T follicular helper cell (primary cell): ENCODE measurements at places on chromosomes 2 and 18.

DNA sequence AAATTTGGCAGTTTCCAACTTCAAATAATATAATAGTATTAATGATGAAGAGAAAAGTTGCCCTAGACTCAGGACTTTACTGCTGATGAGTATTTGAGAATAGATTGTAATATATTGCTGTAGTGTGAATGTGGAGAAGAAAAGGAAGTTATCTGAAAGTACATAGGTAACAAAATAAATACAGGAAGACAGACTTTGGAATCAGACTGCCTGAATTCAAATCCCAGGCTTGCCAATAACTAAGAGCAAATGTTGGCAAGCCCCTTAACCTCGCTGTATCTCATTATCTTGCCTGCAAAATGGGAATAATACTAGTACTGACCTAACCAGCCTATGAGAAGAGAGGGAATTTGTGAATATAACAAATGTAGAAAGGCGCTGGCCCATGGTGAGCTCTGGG is 765.2 kb upstream of the ID2 start:
- no peak for DNase-seq

- DNase-seq, result no peak
Observed at GRCh38 chr18:47506897-47507296, 255.4 kb upstream of the SKOR2 start.

GRCh38 chr2:22843919-22844537 is 541.0 kb upstream of the KLHL29 start:
- DNase-seq, result no peak

DNA sequence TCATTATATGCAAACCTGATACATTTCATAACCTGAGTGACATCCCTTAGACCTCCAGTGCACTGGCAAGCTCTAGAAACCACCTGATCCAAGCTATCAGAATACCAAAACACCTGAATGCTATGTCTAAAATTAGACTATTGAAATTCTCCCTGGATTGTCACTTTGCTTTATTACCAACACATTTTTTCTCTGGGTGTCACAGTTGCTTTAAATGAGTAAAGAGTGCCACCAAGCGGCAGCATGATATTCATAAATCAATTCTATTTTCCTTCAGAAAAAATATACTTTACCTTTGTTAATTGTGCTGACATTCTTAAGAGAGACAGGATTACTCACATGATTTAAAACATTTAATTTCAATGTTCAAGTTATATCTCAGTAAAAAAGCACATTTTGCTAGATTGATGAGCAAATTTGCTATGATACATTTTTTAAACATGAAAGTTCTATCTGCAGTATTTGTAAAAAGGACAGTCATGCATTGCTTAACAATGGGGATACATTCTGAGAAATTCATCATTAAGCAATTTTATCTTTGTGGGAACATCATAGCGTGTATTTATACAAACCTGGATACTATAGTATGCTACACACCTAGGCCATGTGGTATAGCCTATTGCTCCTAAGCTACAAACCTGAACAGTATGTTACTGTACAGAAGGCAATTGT is 338.4 kb upstream of the SLC39A10 start:
- DNase-seq, result peak; percentile 17

GRCh38 chr2:28779001-28779400 is 27.4 kb downstream of the PPP1CB start:
- DNase-seq, result no peak

GRCh38 chr2:126884861-126885750 is 13.6 kb upstream of the TEX51 start:
- DNase-seq, result no peak

DNA sequence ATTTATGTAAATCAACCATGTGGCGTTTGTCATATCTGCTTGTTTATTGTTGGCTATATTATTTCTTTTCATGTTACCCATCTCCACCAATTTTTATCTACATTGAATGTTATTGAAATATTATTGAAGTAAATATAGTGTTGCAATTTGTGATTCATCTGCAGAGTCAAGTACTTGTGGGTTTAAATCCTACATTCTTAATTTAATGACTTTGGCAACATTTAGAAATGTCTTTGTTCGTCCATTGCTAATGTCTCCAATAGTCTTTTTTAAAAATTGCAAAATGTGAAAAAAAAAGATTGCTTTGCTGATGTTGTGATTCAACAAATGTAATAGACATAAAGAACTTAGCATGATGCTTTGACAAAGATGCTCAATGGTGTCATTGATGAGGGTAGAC is 1572.8 kb upstream of the PIK3C3 start:
- no peak for DNase-seq

- no peak for DNase-seq
Observed at GRCh38 chr2:151842830-151843690, 14.8 kb upstream of the ARL5A start.

GRCh38 chr2:120433816-120434290 is 87.9 kb downstream of the INHBB start:
- no peak for DNase-seq

GRCh38 chr2:127589358-127589757 is 53.9 kb downstream of the MYO7B start:
- DNase-seq, result no peak

DNA sequence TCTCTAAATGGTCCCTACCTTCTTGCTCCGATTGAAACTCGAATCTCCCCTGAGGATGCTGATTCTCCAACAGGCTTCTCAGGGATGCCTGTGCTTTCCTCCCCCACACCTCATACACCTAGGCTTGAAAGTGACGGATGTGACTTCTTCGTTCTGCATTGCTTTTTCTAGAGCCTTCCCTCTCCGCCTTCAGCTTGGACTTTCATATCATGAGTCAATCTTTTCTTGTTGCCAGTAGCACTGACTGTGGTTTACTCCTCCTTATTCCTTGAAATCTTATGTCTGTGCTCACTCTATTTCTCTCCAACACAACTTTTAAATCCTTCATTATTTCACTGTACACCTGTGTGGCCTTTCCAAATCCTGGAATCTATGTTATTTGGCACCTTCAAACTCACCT is 451.4 kb downstream of the TMX3 start:
- no peak for DNase-seq

DNA sequence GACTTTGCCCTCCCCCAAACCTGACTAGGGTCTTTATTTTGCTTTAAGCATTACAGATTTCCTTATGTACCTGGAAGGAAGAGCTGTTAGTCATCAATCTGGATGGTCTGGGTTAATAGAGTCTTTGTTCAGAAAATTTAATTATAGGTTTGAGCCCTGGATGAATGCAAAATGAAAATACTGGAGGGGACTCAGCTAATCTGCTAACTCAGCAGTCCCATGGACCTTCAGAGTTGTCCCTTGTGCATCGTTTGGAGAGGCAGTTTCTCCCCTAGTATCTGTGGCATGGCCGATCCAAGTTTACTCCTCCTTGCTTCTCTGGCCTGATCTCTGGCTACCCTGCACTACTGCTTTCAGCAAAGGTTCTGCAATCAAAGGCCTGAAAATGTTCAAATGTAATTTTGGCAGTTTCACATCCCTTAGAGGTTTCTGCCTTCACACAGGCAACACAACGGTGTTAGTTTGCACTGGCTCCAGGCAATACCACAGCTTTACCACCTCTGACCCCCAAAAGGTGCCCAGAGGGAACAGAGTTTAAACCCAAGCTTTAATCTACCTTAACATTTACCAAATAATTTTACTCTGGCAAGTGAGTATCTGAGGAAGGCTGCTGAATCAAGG is 134.3 kb downstream of the THADA start:
- no peak for DNase-seq

- no peak for DNase-seq
Observed at GRCh38 chr2:98471402-98472131, 26.9 kb downstream of the INPP4A start.

DNA sequence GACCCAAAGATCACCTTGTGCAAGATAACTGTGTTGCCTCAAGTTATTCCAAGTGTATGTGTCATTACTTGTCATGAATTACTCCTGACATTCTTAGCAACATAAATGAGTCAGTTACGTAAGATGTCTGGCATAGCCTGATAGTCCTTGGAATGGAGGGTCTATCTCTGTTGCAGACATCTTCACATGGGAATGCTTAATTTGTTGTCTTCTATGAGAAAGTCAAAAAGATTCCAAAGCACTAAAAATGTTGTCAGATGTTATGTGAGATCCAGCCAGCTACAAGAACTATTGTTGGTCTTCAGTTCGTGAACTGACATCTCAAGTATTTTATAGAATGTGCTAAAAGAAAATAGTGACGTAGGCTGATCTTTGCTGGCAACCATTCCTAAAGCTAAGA is 178.2 kb upstream of the RASGRP3 start:
- DNase-seq, result no peak

DNA sequence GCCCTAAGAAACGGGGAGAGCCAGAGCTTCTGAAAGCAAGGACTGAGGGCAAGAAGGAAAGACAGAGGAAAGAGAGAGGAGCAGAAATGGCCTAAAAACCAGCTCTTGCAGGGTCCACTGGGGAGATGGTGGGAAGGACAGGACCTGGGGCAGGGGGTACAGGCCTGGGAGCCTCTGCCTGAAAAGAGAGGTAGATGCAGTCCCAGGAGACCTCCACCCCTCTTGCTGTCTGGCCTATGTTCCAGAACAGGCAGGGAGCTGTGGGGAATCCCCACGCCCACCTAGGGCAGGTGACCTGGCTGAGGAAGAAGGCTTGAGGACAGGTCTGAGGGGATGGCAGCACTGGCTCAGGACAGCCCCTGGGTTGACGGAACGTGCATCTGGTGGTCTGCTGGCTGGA is 4.6 kb downstream of the CAPN13 start:
- no peak for DNase-seq

GRCh38 chr2:149310349-149310748 is 20.0 kb upstream of the LYPD6 start:
- no peak for DNase-seq

DNA sequence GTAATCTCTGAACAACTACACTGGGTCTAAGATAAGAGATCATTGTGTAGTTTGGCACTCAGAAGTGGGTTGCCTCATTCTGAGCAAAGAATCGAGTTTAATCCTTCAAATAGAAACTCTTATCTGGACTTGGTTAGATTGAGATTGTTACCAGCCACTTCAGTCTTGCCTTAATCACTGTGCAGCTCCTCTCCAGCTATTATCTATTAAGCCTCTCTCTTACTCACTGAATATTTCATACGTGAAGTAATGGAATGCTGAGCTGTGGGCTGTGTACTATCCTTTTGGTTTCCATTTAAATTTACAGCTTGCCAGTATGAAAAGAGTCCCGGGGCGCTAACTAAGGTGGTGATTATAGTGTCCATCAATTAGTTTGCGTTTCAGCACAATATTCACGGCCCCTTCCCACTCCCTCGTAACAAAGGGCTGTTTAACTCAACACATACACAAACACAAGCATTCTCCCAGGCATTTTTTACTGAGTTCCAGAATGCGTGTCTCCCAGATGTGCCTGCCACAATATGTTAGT is 65.7 kb upstream of the NCKAP5 start:
- DNase-seq, result no peak

GRCh38 chr2:240730501-240731177 is 39.0 kb downstream of the AQP12A start:
- no peak for DNase-seq

- no peak for DNase-seq
Observed at GRCh38 chr2:37230581-37230980, 815 bp downstream of the CEBPZ start.

GRCh38 chr2:187434342-187434785 is 13.7 kb downstream of the CALCRL start:
- no peak for DNase-seq

DNA sequence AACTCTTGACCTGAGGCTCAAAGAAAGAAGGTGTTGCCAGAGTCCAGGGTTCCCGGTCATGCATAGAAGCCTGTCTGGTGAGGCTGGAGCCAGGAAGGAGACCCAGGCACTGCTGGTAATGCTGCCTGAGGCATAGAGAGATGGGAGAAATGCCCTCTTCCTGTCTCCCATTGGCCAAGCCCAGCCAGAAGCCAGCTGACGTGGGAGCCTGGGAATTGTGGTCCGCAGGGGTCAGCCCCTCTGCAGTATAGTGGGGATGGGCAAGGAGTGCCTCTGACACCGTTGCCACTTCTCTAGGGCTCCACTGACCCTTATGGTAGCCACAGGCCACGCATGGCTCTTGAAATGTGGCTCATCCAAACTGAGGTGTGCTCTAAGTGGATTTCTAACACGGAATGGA is 95.7 kb downstream of the CTIF start:
- DNase-seq, result no peak

GRCh38 chr2:44768438-44769236 is 172.9 kb upstream of the SIX3 start:
- DNase-seq, result no peak

- DNase-seq, result peak; percentile 22
Observed at GRCh38 chr2:42810971-42811811, 18.8 kb upstream of the HAAO start.

DNA sequence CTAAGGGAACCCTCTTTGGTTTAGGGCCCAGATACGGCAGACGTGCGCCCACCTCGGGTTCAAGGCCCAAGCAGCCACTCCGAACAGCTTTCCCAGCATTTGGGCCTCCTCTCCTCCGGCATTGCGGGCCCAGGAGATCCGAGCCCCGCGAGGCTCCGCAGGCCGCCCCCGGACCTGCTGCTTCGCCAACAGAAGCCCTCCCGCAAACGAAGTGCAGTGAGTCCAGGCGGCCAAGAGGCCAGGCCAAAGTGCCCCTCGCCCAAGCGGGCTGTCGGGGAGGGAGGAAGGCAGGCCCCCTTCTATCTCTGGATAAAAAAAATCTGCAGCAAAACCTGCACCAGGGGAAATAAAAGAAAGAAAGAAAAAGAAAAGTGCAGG is 6.0 kb downstream of the EN1 start:
- DNase-seq, result no peak

DNA sequence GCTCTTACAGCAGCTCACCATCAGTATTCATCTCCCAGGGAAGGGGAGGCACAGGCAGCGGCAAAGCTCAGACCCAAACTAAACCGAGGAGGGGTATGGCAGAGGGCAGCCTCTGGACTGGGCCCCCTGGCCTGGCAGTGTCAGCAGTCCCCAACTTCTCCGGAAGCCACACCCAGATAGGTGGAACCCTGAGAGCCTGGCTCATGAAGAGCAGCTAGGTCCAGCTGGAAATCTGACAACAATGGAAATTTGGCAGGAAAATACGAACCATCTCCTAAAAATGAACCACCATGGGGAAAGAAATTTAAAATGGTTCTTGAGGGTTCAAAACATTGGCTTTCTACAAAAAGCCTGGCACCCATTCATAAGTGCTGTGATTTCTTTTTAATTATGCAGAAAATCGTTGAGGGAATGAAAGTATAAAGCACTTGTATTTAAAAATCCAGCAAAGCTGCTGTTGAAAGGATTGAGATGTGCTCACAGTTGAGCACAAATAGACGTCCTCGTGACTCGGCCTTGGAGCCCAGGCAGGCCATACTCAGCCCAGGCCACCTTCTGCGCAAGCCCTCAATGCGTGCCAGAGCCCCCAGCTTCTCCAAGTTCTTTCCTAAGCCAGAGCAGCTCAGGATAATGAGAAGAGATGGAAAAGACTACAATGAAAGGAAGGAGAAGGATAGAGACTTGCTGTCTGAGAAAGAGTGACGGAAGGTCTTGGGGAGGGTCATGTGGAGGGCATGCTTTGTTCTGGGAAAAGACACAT is 93.0 kb downstream of the COL6A3 start:
- DNase-seq, result no peak

- DNase-seq, result no peak
Observed at GRCh38 chr2:114161371-114161770, 271.5 kb downstream of the ACTR3 start.

DNA sequence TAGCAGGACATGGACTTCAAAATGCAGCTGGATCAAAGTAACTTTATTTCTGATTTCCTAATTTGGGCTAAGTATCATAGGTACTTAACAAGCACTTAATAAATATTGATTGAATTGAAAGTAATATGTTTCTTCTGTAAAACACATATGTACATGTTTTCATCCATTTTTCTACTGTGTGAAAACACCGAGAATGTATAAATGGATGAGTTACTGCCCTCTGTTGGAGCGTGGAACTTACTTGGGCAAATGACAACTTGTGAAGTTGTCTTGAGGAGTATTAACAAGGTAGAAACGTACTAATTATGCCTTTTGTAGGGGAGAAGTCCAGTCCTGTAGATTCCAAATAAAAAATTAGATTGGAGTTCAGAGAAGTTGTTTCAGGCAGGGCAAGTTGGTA is 87.2 kb downstream of the PHLPP1 start:
- no peak for DNase-seq
